Aorta (tissue), 5 donors: ENCODE measurements at places on chromosomes 4 and X. TPM values are rescaled to one million over a fixed set of nuclear protein-coding genes. Genes with fewer than 3 reads are reported as not detected.

DNA sequence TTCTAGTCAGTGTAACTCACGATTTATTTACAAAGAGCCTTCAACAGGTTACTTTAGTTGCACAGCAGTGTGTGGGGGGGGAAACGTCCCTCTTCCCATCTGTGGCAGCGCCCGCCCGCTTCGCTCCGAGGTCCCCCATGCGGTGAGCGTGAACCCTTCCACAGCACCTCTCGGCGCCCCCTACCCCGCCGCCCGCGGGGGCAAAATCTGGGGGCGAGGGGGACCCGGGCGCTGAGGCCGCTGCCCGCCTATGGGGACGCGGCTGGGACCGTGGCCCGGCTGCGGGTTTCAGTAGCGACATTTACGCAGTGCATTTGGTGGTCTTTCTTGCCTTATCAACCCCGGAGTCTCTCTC lies 6.4 kb downstream of the NKX6-1 start:
- DNase-seq, result no peak

GRCh38 chr4:84342161-84342560 lies 156.9 kb downstream of the NKX6-1 start:
- DNase-seq, result no peak

DNA sequence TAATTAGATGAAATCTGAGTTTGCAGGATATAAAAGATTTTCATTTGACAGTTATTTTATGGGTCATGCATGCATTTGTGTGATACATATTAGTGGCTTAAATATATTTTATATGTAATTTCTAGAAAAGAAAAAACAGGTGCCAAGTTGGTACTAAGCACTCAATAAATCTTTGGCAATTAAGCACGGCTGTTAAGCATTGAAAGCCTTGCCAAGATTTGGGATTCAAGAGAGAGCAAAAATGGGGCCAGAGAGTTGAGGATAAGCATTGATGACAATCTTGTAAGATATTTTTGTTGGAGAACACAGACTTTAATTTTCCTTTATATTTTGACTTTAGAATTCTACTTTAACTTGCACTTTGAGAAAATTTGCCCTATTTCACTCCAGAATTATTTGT lies 249.8 kb upstream of the MAD2L1 start:
- DNase-seq, result no peak

DNA sequence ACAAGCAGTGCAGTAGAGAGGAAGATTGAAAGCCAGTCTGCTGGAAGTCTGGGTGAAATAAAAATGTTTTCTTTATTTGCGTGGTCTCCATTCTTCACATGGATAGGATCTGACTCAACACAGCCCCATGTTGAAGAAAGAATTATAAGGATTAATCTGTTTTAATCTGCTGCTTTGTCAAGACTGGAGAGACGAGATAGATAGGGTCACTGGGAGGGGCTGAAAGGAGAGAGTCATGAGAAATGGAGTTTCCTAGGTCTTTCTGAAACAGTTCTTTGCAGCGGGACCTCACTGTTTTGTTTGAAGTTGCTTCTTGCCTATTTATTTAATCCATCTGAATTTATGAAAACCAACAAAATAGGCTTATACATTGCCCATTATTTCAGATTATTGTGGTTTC lies 32.4 kb upstream of the RHOH start:
- no peak for DNase-seq

DNA sequence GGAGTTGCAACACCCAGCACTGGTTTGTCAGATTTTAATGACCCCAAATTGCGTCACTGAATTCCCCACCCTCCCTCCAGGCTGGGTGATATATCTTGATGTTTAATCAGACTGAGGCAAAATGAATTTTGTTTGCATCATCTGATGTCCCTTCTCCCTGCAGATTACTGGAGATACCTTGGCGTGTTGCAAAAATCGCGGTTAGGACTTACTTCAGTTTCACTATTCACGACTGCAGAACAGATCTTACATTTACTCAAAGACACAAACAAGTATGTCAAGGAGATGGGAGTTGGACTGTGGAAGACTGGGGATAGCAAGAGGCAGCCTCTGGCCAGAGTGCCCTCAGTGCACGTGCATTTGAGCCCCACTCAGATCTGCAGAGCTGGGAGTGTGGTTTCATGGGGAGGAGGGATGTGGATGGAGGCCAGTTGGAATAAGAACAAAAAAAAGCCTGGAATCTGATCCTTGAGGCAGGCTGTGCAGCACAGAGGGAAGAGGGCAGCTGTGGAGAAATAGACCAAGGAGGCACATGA lies 92.2 kb upstream of the MTM1 start:
- DNase-seq, result no peak

GRCh38 chr4:189767941-189768340 lies 172.7 kb upstream of the FRG1 start:
- DNase-seq, result no peak

DNA sequence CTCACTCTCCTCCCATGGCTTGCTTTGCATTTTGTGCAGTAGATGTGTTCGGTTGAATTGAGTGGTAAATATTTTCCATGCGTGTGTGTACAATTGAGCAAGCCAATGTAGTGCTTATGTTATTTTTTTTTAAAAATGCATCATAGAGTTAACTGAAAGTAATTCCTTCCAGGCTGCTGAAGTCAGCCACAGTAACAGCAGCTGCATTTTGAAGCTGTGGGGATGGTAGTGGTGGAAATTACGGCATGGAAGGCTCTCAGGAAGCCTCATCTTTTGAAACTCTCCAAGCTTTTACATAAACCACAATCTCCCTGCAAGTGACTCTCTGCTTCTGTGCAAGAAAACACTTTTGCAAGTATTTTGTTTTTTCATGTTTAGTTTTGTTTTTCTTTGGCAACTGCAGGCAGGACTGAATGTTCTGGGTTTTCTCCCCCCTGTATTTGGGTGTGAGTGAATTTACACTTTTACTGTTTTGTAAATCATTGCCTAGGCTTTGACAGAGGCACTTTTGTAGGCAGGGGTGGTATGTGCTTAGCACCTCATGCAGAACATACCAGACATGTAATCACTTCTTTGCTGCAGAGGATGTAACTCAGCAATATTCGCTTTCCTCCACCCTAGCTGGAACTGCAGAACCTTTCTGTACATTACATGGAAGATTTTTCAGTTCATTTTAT lies 56.2 kb downstream of the LRRC66 start:
- no peak for DNase-seq

DNA sequence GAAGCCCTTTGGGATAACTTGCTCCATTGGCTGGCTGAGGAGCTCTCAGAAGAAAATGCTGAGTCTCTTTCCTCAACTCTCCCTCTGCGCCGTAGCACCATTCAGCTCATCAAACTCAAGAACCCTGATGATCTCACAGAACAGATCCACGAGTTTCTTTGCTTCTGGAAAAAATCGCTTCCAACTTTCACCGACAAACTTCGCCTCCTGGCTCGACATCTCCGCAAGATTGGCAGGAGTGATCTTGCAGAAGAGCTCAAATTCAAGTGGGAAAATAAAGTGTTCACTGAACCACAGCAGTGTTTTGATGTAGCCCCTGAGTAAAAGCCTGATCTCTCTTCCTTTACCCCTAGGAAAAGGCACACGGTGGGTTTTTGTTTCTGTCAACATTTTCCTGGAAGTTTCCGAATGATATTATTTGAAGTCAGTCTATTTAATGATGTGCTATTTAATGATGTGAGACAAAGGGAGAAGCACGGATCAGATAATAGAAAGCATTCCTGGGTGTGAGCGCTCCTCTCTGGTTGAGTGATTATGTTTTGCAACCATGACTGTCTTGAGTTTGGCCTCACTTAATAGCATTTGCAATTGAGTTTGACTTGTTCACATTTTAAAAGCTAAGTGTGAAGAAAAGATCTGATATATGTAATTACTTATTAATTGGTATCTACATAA lies 62.2 kb downstream of the DTHD1 start:
- DNase-seq, result no peak

SULT1B1 gene
- 2.2 TPM for total RNA-seq

CCNA2 gene
- 2.6 TPM for total RNA-seq

CHIC2 gene
- total RNA-seq, result 31.9 TPM

HPGD gene
- total RNA-seq, result 9.7 TPM

ZNF718 gene
- total RNA-seq, result 7.3 TPM

PLK4 gene
- total RNA-seq, result 1.3 TPM

ARX gene
- not detected for total RNA-seq

MAGEC3 gene
- total RNA-seq, result 2.2 TPM

TMSB15A gene
- 0.55 TPM for total RNA-seq
